Uterine smooth muscle cell (primary cell): ENCODE measurements at places on chromosomes 11 and 22. TPM values are rescaled to one million over a fixed set of nuclear protein-coding genes. Genes with fewer than 3 reads are reported as not detected.

The CRY2 gene
- 18.0 and 18.7 TPM in 2 replicates for total RNA-seq

The TNNI2 gene
- not detected in 2 replicates for total RNA-seq

The PGA5 gene
- not detected in 2 replicates for total RNA-seq

The CARD18 gene
- total RNA-seq: not detected in 2 replicates

The MIAT gene
- 1.2 and 1.5 TPM in 2 replicates for total RNA-seq

The INPP5J gene
- total RNA-seq: 0.11 and 0.12 TPM in 2 replicates

The P4HA3 gene
- 6.0 and 21.9 TPM in 2 replicates for total RNA-seq

The CFAP300 gene
- total RNA-seq: 5.9 and 7.9 TPM in 2 replicates

The XKR3 gene
- not detected in 2 replicates for total RNA-seq

The NXPE1 gene
- not detected in 2 replicates for total RNA-seq

The SAA4 gene
- not detected in 2 replicates for total RNA-seq

The RFPL1 gene
- total RNA-seq: not detected in 2 replicates

The PTDSS2 gene
- 46.3 and 58.1 TPM in 2 replicates for total RNA-seq

The CAVIN3 gene
- 216 and 432 TPM in 2 replicates for total RNA-seq

The VPREB1 gene
- not detected in 2 replicates for total RNA-seq

The TMEM191C gene
- 0.66 and 1.5 TPM in 2 replicates for total RNA-seq

The P2RY2 gene
- under 0.01 TPM in 1 of 2 replicates, not detected in the other for total RNA-seq

The EFEMP2 gene
- 37.7 and 62.2 TPM in 2 replicates for total RNA-seq

The MRGPRE gene
- not detected in 2 replicates for total RNA-seq

The RAB1B gene
- total RNA-seq: 74.4 and 83.9 TPM in 2 replicates

The SLC5A12 gene
- total RNA-seq: not detected in 2 replicates

The OR52B4 gene
- total RNA-seq: not detected in 2 replicates

The CSF2RB gene
- total RNA-seq: under 0.01 TPM in 1 of 2 replicates, not detected in the other

The PCNX3 gene
- 16.3 and 19.0 TPM in 2 replicates for total RNA-seq

The KCNJ5 gene
- total RNA-seq: under 0.01 TPM in 1 of 2 replicates, not detected in the other

The SLC7A4 gene
- total RNA-seq: 0.12 and 0.22 TPM in 2 replicates

The LRRC74B gene
- total RNA-seq: under 0.01 TPM in 1 of 2 replicates, not detected in the other

The SCUBE2 gene
- total RNA-seq: 3.1 and 3.4 TPM in 2 replicates

The CALCA gene
- not detected in 2 replicates for total RNA-seq

The FXYD6 gene
- total RNA-seq: 0.22 and 0.37 TPM in 2 replicates

The BAIAP2L2 gene
- 5.1 and 7.2 TPM in 2 replicates for total RNA-seq

The LMNTD2 gene
- 0.11 and 0.62 TPM in 2 replicates for total RNA-seq

The OR4D5 gene
- not detected in 2 replicates for total RNA-seq

The CDC42BPG gene
- 0.11 and 0.12 TPM in 2 replicates for total RNA-seq

The SMCO4 gene
- 8.7 and 13.9 TPM in 2 replicates for total RNA-seq

The INCENP gene
- 16.5 and 51.4 TPM in 2 replicates for total RNA-seq

The IRAG1 gene
- total RNA-seq: 5.2 and 22.6 TPM in 2 replicates

The ENTHD1 gene
- total RNA-seq: not detected in 2 replicates

The OR8G1 gene
- total RNA-seq: not detected in 2 replicates

The PLAAT5 gene
- total RNA-seq: not detected in 2 replicates

The GPHA2 gene
- not detected in 2 replicates for total RNA-seq

The PITPNM1 gene
- total RNA-seq: 12.1 and 16.5 TPM in 2 replicates
